ENCODE measurements at places on chromosomes 1 and 21.

DNA sequence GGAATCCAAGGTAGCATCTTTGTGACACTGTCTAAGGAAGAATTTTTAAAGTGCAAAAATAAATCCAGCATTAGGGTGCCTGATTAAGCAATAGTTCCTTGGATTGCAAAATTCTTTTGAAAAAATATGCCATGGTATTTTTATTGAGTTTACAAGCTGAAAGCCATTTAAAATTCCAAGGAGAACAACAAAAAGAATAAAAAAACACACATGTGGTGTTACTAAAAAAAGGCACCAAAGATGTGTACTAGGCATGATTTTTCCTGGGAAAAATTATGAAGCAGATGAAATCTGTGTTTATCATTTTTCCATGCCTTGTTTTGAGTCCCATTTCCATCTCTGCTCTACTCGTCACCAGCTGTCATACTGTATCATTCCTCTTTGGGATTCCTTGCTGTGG lies 157.0 kb upstream of the ZNHIT6 start:
- DNase-seq: peak; percentile 31

DNA sequence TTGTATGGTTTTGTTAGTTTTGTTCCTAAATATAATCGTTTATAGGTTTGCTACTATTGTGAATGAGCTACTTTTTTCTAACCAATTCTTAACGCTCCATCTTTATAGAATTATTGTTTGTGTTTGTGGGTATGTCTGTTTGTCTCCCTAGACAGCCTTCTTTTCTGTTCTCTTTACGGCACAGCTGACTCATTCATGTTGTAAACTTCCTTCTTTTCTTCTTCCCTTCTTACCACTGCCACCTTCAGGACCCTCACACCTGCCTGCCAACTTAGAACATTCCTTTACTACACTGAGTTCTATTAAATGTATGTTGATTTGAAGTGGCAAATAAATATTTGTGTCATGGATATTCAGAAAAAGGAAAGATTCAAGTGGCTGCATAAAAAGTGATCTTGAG lies 29.1 kb downstream of the AK5 start:
- DNase-seq: no peak

- peak; percentile 35 for DNase-seq
Observed at GRCh38 chr1:115275216-115275615, 62.8 kb downstream of the NGF start.

DNA sequence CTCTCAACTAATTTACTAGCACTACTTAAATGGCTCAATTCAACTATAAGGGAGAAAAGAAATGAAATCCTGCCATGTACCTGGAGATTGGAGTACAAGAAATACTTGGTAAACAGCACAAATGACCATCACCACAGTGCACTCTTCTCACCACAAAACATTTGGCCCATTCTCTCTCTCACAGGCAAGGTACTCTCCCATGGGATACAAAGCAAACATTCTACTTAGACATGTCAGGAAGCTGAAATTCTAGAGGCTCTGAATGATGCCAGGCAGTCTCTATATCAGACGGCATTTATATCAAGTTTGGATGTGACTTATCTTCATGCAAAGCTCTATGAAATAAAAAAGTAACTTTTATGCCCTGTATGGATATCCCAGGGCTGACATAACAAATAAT lies 72.5 kb downstream of the DPT start:
- no peak for DNase-seq

DNA sequence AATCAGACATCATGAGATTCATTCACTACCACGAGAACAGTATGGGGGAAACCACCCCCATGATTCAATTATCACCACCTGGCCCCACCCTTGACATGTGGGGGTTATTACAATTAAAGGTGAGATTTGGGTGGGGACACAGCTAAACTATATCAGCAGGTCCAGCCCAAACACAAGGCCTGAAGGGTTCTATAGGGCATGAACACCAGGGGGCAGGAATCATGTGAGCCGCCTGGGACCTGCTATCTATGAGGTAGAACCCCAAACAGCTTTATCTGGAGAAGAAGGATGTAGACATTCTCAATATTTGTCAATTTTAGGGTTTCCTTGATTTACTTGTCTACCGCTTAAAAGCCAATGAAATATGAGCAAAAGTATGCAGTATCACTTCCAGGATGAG lies 294.9 kb upstream of the DEPDC1 start:
- DNase-seq: no peak

- DNase-seq: peak; percentile 88
Observed at GRCh38 chr1:12480748-12481362, 137.2 kb downstream of the DHRS3 start.

- no peak for DNase-seq
Observed at GRCh38 chr1:20187103-20187812, 940 bp upstream of the PLA2G2C start.

GRCh38 chr1:65703853-65704252 lies 88.8 kb upstream of the PDE4B start:
- DNase-seq: no peak

DNA sequence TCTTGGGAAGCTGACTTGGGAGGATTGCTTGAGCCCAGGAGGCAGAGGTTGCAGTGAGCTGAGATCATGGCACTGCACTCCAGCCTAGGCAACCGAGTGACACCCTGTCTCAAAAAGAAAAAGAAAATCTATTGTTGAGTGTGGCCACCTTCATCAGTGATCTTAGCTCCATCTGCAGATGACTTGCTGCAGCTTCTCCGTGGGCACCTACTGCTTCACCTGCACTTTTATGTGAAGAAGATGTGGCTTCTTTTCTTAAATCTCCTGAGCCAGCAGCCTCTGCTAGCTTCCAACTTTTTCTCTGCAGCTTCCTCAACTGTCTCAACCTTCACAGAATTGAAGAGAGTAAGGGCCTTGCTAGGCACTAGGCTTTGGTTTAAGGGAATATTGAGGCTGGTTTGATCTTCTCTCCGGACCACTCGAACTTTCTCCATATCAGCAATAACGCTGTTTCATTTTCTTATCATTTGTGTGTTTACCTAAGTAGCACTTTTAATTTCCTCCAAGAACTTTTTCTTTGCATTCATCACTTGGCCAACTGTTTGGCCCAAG lies 28.0 kb downstream of the AGPAT3 start:
- DNase-seq: no peak

DNA sequence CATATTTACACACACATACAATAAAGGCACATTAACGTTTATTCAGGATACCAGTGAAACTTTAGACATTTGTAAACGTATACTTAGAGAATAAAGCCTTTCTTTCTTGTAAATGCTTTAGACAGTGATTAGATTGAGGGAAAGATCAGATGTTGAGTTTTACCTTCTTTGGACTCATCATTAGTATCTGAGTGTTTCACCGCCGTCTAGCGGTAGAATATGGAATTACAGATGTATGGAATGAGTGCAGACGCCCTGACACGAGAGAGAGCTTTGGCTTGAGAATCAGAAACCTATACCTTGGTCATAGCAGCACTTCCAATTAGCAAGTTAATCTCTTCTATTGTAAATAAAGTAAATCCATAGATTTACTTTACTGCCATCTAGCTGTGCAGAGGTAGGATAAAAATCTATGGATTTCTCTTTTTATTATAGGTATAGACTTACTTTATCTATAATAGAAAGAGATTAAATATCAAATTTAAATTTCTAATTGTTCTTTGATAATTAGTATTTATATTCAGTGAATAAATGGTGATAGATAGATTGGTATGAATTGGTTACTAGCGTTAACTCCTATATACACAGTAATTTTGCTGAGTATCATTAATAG lies 12.6 kb downstream of the FLG2 start:
- DNase-seq: peak; percentile 70

GRCh38 chr1:236041631-236042618 lies 23.0 kb downstream of the NID1 start:
- no peak for DNase-seq

- no peak for DNase-seq
Observed at GRCh38 chr1:9262096-9262986, 27.8 kb downstream of the H6PD start.

DNA sequence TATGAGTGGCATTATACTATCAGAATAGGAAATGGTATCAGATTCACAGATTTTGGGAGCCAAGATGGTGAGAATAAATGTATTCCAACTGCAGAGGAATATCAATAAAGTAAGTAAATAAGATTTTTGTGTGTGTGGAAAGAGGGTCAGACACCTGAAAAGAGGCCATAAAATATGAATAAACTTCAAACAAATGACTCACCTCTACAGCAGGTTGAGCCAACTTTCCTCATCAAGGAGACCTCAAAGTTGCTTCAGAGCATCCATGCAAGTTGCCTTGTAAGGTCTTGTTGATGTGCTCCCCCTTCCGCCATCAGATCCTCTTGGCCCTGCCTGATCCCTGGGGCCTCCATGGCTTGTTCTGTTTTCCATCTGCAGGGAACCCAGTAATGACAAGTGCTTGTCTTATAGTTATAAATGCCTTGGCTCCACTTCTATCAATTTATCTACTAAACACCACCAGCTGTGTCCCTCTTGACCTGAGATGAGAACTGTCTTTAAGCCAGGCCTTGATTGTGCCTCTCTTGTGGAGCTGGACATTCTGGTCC lies 775.6 kb downstream of the LTN1 start:
- DNase-seq: no peak

DNA sequence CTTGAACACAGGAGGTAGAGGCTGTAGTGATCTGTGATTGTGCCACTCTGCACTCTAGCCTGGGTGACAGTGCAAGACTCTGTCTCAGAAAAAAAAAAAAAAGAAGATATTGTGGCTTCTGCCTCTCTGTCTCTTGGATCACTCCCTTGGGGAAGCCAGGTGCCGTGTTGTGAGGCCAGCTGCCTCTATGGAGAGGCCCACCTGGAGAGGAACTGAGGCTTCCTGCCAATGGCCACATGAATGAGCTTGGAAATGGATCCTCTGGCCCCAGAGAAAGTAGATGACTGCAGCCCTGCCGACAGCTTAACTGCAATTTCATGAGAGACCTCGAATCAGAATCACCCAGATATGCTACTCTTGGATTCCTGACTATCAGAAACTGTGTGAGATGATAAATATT lies 19.7 kb upstream of the AK2 start:
- no peak for DNase-seq

- DNase-seq: no peak
Observed at GRCh38 chr1:220982686-220983085, 103.4 kb downstream of the HLX start.

- DNase-seq: peak; percentile 56
Observed at GRCh38 chr1:19456968-19457441, 28.3 kb downstream of the CAPZB start.

GRCh38 chr1:33503506-33503905 lies 31.1 kb downstream of the ZSCAN20 start:
- no peak for DNase-seq

- DNase-seq: no peak
Observed at GRCh38 chr1:176164014-176164678, 42.9 kb downstream of the COP1 start.

DNA sequence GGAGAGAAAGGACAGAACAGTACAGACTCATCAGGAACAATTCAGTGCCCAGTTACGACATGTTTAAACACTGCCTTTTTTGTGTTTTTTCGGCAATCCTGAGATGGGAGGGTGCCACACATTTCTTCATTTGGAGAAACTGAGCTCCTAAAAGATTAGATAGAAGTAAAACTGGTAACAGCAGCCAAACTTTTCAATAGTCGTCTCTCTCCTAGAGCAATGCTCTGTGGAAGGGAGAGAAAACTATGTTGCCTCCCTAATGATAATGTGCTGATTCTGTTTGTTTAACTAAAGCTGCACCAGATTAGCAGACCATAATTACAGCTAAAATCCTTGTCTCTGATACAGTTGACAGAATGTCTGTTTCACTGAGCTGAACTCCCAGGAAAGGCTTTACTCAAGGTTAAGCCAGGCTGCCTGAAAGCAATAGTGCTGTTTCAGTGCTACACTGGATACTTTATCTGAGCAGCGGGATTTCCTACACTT lies 76.2 kb upstream of the CXADR start:
- DNase-seq: peak; percentile 50

- peak; percentile 35 for DNase-seq
Observed at GRCh38 chr1:223741861-223742260, 29.5 kb downstream of the CAPN2 start.

DNA sequence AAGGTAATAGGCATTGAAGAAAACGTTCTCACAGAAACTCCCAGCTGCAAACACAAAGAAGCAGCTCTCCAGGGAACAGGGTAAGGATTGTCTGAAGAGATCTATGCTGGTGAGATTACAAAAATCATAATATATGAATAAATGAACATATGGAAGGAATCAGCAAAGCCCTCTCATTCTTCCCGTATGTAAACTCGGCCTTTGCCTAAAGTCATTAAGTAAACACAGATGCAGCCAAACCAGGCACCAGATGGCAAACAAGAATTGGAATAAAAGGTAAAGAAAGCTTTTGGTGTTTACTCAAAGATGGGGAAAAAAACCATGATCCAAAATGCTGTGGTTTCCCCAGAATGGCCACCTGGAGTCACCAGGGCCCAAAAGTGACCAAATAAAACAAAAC lies 76.6 kb upstream of the HOOK1 start:
- DNase-seq: no peak

- DNase-seq: no peak
Observed at GRCh38 chr1:27316860-27317259, 5.1 kb upstream of the TMEM222 start.

- DNase-seq: no peak
Observed at GRCh38 chr1:223653015-223653414, 12.5 kb downstream of the CAPN8 start.

DNA sequence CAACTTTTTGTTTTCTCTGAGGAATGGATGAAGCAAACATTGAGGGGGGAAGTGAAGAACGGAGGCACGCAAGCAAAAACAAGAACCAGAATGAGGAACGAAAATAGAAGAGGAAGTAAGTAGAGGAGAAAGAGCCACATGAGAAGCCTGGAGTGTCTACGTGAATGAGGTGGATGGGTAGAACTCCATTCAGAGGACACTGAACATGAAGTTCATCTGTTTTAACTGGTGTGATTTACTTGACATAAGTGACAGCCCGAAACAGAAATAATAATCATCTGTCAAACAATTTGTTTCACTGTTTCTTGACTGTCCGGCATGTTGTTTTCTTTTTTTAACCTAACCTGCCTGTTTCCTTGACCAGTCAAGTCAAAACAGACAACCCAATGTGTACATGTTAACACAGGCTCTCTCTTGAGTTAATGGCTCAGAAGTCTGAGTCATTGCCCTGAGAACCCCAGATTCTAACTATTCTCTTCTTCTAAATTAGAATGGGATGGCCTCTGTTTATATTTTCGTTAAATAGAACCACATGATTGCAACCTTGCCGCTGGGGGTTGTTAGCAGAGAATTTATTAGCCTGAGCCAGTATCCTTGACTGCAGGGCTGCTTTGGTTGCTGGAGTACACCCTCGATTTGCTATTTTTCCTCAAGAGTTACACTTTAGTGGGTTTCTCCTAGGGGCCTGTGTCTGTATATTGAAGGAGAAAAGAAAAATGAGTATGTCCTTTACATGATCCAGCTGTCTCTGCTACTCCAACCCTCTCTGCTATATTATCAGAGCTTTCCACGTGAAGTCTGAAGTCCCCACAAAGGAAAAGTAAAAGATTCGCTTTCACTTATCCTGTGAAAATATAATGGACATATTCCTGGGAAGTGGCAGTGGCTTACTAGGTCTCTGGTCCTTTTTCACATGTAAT lies 151.7 kb downstream of the ZC3H11B start:
- no peak for DNase-seq

- DNase-seq: peak; percentile 60
Observed at GRCh38 chr1:41485605-41486004, 1.1 kb upstream of the EDN2 start.

- DNase-seq: no peak
Observed at GRCh38 chr1:179327196-179327595, 33.6 kb downstream of the SOAT1 start.
